ENCODE measurements at places on chromosomes 2 and 18.
A peak's percentile ranks its signal among the peaks of the same experiment; 100 is the strongest.

GRCh38 chr2:225867071-225867470 lies 467.6 kb downstream of the NYAP2 start:
- no peak for DNase-seq

- DNase-seq, result peak; percentile 88
Measured at GRCh38 chr18:63869374-63869773, 18.1 kb upstream of the SERPINB2 start.

- DNase-seq, result no peak
Measured at GRCh38 chr2:15623898-15624541, 32.4 kb downstream of the DDX1 start.

DNA sequence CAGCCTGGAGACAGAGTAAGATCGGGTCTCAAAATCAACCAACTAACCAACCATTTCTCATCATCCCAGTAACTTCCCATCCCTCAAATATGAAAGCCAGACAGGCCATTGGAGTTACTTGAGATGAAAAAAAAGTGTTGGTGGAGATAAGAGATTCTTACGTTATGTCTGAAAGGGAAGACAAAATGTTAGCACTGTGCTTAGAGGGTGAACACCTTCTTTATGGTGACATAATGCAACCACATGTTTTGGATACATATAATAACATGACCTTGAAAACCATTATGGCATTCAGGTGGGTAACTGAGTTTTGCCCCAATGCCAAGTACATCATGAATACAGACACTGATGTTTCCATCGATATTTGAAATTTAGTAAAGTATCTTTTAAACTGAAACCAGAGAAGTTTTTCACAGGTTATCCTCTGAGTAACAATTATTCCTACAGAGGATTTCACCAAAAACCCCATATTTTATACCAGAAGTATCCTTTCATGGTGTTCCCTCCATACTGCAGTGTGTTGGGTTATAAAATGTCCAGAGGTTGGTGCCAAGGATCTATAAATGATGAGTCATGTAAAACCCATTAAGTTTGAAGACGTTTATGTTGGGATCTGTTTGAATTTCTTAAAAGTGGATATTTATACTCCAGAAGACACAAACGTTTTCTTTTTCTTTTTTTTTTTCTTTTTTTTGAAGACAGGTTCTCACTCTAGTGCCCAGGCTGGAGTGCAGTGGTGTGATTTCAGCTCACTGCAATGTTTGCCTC lies 45.5 kb downstream of the AAK1 start:
- DNase-seq, result no peak

- DNase-seq, result peak; percentile 69
Measured at GRCh38 chr2:208315081-208315788, 49.2 kb downstream of the PIKFYVE start.

GRCh38 chr2:196054631-196055030 lies 14.0 kb downstream of the DNAH7 start:
- DNase-seq, result no peak

DNA sequence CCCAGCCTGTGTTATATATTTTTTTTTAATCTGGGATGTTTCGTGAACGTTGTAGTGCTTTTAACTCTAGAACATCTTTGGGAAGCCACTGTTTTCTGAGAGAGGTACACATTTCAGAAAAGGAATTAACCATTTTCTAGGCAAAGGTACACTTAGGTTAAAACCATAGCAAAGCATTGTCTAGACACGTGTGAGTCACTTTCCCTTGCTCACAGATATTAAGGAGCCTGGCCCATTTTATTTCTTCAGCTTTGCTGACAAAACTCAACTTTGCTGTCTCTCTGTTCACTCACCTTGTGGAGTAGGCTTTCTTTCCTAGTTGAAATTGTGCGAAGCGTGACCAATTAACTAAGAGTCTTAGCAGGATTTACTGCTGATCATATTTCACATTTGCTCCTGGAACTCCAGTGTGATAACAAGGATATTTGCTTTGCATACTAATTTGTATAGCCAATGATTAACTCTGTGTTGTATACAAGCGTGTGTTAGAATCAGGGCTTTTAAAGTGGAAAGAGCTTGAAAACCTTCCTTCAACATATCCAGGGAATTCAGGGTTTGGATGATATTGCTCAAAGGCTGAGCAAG lies 215.0 kb upstream of the AGAP1 start:
- DNase-seq, result no peak

- DNase-seq, result no peak
Measured at GRCh38 chr2:119522671-119523070, 1.6 kb downstream of the SCTR start.

- DNase-seq, result peak; percentile 41
Measured at GRCh38 chr2:178280244-178280852, 86.0 kb downstream of the OSBPL6 start.

GRCh38 chr2:225317186-225317585 lies 82.3 kb upstream of the NYAP2 start:
- DNase-seq, result no peak

DNA sequence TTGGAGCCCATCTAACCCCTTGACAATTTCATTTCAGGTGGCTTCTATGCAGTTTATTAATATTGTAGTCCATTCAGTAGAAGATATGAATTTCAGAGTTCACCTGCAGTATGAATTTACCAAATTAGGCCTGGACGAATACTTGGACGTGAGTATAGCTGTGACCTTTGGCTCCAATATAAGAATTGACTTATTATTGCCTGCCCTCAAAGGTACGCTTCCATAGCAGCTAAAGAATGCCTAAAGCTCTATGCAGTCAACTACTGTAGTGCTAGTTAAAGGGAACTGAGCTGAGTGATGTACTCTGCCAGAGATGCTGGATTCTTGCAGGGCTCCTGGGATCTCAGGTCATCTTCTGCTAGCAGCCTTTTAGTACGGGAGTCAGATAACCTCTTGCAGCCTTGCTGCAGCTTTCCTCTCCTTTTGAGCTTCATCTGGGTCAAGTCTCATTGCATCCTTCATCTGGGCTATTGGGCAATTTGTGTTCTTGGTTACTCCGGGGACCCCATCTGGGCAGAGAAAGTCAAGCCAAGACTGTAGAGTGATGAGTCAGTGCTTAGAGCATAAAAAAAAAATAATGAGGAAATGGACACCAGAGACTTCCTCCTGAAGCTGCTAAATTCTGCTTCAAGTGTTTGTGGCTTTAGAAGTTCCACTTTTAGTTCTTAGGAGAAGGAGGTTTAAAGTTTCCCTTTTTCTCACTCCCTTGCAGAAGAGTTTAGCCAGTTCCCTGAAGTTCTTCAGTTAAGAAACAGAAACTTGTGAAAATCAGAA lies 105.6 kb downstream of the PRPF40A start:
- peak; percentile 70 for DNase-seq
